Fibroblast of lung (primary cell): ENCODE measurements at places on chromosomes 5 and 9. TPM values are rescaled to one million over a fixed set of nuclear protein-coding genes. Genes with fewer than 3 reads are reported as not detected.

EIF4E1B gene
- polyA plus RNA-seq = not detected in 2 replicates

- DNase-seq = peak; percentile 15
Observed at GRCh38 chr9:94042516-94043360, 41.5 kb upstream of the PTPDC1 start.

- peak; percentile 50 for DNase-seq
Observed at GRCh38 chr5:141478321-141478945, 2.7 kb downstream of the PCDHGC3 start.

GRCh38 chr9:128244837-128245231 is 31.0 kb downstream of the GOLGA2 start:
- peak; percentile 89 for DNase-seq

ZNF366 gene
- polyA plus RNA-seq = not detected in 2 replicates

- DNase-seq = no peak
Observed at GRCh38 chr9:93875330-93875729, 79.8 kb downstream of the BARX1 start.

GLRX gene
- 277 and 429 TPM in 2 replicates for polyA plus RNA-seq

GRCh38 chr5:95826949-95827891 is 4.7 kb upstream of the GLRX start:
- DNase-seq = no peak

DNA sequence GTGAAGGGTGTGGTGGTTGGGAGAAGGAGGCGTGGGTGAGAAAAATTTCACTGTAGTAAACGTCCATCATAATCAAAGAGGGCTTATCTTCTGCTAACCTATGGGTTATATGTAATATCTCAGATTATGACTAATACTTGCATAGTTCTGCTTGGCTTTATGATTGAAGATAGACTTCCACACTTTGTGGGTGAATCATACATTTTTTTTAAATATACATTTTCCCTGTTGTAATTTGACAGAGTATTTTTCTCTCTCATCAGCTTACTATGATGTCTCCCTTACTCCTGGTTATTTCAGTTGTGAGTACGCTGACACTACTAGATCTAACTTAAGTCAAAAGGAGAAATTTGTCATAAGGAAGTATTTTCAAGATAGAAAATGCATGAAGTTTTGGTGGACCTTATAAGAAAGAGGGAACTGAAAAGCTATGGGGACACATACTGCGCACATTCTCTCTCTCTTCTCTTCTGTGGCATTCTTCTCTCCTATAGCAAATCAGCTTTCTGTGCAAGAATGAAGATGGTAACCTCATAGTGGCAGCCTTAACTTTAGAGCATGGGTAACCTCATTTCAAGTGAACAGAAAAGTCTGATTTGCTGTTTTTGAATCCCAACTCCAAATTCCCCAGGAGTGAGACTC is 4.9 kb upstream of the JAK2 start:
- peak; percentile 8 for DNase-seq

ECM2 gene
- 2.3 and 17.2 TPM in 2 replicates for polyA plus RNA-seq

DNA sequence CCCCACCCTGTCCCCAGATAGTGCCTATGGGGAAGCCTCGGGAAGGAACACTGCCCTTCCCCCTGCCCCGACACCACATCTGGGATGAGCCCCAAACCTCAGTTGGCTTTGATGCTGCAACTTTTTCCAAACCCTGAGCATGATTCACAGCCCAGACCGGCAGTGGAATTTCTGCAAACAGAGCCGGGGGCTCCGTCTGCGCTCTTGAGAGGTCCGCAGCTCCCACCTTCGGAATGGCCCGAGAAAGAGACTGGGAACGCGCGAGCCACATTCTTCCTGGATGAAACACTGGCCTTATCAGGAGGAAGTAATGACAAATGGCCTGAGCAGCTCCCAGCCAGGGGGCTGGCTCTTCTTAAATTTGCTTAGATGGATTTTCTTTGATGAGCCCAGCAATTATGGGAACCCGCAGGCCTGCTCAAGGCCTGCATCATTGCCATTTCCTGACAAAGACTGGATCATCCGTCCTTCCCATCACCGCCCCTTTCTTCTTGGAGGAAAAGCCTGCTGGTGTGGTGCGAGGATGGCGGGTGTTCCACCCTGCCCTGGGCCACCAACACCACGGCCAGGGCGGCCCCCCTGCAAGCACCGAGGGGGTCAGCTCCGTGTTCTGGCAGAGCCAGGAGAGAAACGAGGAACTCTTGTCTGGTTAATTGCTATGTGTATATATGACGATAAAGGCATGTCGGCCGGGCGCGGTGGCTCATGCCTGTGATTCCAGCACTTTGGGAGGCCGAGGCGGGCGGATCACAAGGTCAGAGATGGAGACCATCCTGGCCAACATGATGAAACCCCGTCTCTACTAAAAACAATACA is 38.8 kb upstream of the COL5A1 start:
- DNase-seq = peak; percentile 100

PPIC gene
- 74.1 and 105 TPM in 2 replicates for polyA plus RNA-seq

DNA sequence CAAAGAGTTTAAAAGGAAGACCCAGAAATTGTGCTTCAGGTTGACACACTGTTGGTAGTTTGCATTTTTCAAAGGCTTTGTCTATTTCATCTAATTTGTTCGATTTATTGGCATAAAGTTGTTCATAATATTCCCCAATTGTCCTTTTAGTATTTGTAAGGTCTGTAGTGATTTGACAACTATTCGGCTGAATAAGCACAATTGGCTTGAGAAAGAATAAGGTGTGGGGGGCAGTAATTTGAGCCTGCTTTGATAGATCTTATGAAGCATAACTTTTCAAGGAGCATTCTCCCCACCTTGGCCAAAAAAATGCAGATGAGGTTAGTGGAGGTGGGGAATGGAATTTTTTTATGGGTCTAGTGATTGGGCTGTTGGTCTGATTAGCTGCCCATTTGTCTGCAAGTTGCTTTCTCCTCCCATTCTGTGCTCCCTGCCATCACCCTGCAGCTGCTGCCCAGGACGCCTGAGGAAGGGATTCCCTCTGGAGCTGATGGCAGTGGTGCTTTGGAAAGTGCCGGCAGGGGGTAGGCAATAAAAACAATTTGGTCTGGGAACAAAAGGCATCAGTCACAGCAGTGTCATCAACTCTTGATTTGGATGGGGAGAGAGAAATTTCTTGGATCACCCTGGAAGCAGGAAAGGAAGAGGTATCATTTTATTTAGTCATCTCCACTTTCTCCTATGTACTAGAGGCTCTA is 26.6 kb downstream of the WNT8A start:
- DNase-seq = peak; percentile 31

CERCAM gene
- 56.9 and 90.5 TPM in 2 replicates for polyA plus RNA-seq

- DNase-seq = peak; percentile 84
Observed at GRCh38 chr5:142894749-142895148, 124.6 kb downstream of the ARHGAP26 start.

DNA sequence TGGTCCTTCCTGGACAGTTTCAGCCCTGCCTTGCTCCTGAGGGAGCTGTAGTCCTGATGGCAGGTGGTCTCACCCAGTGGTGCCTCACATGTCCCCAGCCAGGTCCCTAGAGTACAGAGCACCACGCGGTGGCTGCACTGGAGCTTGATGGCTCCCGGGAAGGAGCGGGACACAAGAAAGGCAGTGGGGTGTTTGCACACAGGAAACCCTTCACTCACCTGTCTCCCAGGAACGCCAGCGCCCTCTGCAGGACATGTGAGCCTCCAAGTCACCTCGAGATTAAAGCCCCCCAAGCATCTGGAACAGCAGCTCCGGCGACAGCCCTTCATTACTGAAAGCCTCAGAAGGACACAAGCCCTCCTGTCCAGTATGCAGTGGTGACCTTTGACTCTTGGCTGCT is 19.9 kb upstream of the TMEM250 start:
- DNase-seq = peak; percentile 7

DNA sequence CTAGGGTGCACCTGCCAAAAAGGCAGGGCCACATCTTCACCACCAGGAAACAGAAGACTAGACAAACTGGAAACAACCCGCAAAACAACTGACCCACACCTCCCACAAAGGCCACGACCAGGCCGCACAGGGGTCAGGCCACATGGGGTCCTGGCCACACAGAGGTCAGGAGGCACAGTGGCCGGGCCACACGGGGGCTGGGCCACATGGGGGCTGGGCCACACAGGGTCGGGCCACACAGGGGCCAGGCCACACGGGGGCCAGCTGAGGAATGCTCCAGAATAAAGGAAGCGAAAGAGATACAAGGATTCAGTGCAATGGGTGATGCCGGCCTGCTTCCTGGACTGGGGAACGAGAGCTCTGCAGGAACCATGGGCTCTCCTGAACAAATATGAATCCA is 91.6 kb downstream of the OLFM1 start:
- DNase-seq = no peak

DNA sequence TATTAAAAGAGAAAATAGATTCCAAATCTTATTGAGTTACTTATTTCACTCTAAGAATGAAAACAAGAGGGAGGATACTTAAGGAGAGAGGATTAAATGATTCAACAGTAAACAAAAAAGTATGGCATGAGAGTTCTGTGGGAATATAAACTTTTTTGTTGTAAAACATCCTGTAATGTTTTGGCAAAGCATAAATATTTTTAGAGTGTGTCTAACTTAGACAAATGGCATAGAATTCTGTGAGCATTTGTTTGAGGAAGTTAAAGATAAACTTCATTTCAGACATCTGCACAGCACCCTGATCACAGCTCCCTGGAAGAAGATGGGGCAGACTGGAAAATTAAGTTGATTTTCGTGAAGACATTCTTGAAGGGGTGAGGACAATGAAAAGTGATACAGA is 246.8 kb upstream of the HAPLN1 start:
- DNase-seq = peak; percentile 18

SETX gene
- polyA plus RNA-seq = 27.3 and 31.5 TPM in 2 replicates

DNA sequence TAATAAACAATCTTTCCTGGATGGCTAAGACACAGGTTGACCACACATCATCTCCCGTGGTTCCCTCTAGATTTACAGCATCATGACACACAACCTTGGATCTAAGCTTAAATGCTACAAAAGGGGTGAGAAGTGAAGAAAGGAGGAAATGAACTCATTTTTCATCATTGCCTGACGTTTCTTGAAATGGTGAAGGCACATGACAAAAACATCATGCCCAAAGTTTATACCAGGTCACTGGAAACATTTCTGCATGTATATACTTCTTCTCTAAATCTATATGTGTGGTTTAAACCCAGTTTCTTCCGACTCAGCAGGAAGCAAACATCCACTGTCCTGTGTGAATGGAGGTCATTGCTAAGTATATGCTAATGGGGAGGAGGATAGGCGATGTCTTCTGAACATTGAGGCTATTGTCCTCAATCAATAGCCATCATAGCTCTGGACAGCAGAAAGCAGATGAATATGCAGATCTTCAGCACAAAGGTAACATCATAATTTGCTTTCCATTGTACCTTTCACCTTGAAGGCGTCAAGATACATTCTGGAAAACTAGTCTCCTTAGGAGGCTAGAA is 137.4 kb downstream of the MED27 start:
- no peak for DNase-seq

PRLR gene
- 0.41 and 0.45 TPM in 2 replicates for polyA plus RNA-seq

CDC20B gene
- polyA plus RNA-seq = 0.12 TPM in 1 of 2 replicates, not detected in the other

DNA sequence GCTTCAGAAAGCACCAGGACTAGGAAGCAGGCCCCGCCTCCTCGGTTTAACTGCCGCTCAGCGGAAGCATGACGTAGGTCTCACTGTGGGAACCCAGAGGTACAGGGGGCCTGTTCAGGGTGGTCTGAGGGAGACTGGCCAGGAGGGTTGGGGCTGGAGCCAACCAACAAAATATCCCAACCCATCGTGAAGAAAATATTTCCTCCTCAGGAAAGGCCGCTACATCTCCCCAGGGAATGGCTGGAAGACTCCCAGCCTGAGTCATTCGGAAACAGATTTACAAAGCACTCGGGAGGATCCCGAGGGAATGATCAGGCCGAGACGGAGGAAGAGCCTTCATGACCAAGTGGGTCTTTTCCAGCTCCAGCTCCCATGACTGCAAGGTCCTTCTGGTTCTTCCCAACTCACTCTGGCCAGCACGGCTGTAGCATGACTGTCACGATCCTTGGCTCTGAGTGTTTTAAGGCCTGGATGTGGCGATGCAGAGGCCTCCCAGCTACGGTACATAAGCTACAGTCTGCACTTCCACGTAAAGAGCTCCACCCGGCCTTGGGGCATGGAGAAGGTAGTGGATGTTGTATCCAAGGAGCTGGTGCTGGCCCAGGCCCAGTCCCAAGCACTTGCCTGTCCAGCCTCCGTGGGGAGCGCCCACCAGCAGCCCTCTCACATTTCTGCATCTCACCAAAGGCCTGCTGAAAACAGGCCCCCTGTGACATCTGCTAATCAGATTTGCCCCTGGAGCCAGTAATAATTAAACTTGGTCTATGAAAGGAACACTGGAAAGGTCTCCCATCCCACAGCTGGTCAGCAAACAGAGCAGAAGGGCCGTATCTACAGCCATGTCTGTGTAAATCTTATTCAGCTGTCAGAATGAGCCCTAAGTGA is 100.6 kb downstream of the LHFPL2 start:
- peak; percentile 77 for DNase-seq

ANKRD33B gene
- polyA plus RNA-seq = 5.0 and 7.7 TPM in 2 replicates

DNA sequence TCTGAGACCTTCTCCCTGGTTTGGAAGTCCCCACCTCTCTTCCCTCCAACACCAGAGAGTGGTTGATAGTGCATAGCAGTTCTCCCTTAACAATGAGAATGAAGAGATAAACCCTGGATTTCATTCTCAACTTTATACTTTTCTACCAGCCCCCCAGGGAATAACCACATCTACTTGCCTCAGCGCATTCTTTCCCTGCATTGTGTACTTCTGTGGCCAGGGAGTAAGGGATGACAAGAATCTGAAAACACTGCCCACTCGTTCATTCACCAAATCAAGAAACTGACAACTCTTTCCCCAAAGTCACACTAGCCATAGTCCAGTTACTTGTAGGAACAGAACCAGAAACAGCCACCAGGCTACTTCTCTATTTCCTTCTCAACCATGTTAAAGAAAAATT is 46.0 kb upstream of the SPIN1 start:
- DNase-seq = no peak

ABLIM3 gene
- polyA plus RNA-seq = 49.9 and 67.8 TPM in 2 replicates

- no peak for DNase-seq
Observed at GRCh38 chr9:98500337-98500919, 208.3 kb downstream of the GABBR2 start.

- DNase-seq = no peak
Observed at GRCh38 chr5:121919046-121919445, 42.7 kb upstream of the SRFBP1 start.
